ENCODE measurements at places on chromosomes 4 and X.

DNA sequence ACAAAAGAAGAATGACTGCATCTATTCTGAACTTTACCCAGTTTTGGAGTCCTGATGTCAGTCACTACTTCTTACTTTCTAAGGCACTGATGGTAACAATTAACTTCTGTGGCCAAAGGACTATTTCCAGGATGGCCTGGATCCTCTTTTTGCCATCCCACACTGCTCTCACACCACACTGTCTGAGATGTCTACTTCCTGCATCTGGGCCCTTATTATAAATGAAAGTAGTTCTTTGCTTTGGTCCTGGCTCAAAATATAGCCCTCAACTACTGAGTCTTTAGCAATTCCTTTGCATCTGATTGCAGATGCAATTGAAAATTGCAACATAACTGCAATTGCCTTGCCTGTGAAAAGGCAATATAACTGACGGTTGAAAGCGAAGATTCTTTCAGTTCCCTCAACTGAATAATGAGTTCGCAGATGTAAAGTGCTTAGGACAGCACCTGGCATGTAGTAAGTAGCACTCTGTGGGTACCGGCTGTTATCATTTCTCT is 44.2 kb downstream of the COQ2 start:
- DNase-seq, result no peak

DNA sequence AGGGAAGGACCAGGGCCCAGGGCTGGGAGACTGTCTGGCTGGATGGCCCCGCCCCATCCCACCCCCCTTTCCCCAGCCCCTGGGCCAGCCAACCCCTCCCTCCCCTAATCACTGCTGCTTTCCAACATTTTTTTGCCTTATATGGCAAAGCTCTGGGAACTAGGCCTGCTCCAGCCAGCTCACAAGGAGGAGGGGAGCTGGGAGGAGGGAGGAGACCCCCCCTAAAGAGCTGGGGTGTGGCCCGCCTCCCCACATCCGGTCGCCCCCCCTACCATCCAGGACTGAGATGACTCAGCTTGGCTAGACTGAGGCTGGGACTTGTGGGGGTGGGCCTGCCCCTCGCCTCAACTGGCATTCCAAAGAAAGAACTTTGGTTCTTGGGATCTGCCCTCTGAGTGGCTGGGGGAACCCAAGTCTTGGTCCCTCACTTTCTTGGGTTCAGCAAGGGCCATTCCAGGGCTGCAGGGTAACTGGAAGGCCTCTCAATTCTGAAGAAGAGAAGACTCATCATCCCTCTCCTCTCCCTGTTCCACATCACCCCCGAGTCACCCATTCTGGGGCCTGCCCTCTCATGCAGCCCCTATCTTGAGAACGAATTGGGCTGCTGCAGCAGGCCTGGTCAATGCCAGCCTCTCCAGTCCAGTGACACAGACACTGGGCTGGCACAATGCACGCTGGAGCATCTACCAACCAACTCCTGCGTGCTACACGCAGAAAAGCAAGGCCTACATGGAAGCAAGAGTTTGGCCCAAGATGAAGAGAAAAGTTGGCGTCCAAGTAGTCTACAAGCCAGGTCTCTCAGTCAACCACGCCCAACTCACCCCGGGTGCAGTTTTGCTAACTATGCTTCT is 4.8 kb downstream of the FLNA start:
- DNase-seq, result peak; percentile 83

DNA sequence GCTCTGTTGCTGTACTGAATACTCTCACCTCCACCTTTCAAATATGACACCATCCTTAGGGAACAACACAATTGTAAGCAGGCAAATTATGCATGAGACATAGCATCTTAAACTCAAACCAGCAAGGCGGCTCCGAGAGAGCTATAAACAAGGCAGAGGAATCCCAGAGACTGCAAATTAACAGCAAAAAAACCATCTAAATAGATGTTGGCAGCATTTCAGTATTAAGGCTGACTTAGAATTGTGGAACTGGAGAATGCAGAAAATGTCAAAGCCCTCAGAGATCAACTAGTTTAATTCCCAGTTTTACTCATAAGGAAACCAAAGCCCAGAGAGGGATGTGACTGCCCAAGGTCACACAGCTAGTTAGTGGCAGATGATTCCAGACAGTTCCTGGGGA is 37.2 kb upstream of the SPANXC start:
- no peak for DNase-seq

DNA sequence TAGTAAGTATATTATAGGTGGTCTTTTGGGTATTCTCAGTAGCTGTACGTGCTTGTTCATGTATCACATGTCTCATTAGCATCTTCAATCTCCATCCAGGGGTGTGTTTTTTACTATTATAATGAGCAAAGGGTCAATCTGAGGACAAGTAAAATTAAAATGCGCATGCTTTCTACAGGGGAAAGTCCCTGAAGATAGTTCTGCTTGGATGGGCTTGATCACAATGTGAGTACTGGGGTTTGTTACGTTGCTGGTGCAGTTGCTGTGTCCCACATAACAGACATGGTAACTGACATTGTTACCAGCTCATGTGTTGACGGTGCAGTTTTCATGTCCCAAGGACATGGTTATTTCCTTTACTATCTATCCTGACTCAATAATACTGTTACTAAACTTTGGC is 65.9 kb downstream of the UCHL1 start:
- DNase-seq, result no peak

- DNase-seq, result peak; percentile 15
These were observed 39.8 kb upstream of the ATOH1 start for GRCh38 chr4:93788712-93789111.

GRCh38 chr4:142130666-142131065 is 494.3 kb downstream of the IL15 start:
- DNase-seq, result no peak

All from WERI-Rb-1 (cell line).